CD14-positive monocyte (primary cell): ENCODE measurements at places on chromosomes 12 and 14.

GRCh38 chr12:105819549-105819948 lies 319.2 kb downstream of the NUAK1 start:
- no peak for DNase-seq

DNA sequence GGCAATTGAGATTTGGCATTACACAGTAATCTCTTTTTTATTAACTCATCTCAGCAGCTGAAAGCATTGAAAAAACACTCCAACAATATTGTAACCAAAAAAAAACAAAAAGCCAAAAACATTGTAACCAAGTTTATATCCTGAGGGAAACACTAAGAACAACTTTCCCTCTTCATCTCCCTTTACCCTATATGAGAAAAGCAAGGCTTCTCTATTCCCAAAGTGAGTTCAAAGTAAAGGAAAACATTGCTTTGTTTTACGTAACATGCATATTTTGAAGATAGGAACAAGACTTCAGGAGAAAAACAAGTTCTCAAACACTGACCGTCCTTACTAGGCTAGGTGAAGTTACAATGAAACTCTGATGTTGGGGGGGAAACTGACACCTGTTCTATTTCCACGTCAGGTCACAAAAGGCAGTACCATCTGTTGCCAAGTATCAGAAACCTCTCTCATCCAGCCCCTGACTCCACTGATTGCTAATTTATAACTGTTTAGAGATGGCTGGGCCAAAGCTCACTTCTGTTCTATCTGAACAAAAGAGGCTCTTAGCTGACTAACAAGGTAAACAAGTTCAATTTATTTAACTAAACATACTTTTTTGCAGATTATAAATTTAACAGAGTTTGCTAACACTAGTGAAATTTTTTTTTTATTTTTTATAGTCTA lies 67.9 kb upstream of the PLXNC1 start:
- DNase-seq, result no peak

DNA sequence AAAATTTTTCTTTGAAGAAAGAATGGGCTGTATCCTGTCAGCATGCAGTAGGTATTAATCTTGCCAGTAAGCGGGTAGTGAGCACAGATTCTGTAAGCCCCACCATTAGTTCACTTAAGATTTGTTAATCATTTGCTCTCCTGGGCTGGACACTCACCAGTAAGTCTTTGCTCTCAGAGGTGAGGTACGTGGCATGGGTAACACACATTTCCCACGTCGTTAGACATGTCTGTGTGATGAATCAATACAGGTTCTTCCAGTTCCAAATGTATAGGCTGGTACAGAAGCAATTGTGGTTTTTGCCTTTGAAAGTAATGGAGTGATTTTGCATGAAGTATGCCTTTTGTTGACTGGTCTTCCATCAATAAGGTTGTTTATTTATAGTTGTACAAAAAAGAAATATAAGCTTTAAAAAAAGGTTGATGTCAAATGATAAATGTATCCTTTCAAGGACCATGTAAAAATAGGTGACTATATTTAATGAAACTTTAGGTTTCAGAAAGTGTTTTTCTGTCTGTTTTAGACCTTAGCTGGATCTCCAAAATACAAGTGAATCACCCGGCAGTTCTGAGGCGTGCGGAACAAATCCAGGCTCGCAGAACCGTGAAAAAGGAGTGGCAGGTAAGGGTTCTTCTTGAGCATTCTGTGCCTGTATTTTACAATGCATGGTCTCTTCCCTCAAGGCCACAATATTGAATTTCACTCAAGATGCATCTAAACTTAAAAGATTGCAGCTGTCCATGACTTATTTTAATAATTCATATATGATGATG lies 45.5 kb downstream of the DERA start:
- DNase-seq, result no peak

- DNase-seq, result no peak
These were observed 56.0 kb downstream of the CLMN start for GRCh38 chr14:95263527-95264231.

GRCh38 chr14:35380794-35381193 lies 23.8 kb downstream of the NFKBIA start:
- DNase-seq, result no peak

DNA sequence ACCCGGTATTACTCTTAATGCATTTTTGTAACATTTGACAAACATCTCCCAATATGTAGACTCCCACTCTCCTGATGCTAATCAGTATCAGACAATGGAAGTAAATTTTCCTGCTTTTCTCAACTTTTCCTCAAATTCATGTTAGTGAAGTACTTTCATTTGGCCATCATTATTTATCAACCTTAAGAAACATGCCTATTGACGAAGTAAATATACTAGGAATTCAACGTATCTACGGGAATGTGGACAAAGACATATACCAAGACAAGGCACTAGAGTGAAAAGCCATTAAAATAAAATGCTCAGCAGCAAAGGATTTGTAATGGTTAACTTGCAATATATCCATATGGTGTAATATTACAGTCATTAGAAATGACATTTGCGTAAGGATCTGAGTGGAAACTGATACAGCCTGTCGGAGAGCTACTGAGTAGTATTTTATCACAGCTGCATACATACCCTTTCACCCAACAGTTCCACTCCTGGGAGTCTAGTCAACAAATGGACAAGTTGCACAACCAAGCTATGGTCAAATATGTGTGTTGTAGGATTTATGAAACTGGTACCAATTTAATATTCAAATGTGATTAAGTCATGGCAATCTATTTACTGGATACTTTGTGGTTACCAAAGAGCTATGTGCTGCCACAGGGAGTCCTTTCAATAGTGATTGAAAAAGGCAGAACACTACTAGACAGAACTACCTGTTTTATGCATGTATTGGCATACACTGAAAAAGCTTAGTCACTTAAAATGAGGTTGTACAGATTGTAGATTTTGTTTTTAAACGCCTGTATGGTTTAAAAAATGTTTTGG lies 26.5 kb downstream of the NUDT4 start:
- DNase-seq, result no peak

DNA sequence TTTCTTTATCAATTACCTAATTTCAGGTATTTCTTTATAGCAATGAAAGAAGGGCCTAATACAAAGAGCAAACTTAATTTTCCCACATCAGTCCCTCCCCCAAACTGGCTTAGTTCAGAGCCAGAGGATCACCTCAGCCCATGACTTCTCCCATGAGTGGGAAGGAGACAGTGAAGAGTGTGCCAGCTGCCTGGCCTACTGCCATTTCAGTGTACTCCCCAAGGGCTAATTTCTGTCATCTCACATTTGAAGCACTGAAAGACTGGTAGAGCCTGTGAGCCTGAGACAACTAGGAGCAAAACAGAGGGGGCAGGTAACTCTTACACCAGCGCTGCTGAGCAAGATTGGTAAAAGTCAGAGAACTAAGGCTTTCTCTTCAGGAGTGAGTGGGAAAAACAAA lies 29.1 kb upstream of the ADAM20 start:
- no peak for DNase-seq

DNA sequence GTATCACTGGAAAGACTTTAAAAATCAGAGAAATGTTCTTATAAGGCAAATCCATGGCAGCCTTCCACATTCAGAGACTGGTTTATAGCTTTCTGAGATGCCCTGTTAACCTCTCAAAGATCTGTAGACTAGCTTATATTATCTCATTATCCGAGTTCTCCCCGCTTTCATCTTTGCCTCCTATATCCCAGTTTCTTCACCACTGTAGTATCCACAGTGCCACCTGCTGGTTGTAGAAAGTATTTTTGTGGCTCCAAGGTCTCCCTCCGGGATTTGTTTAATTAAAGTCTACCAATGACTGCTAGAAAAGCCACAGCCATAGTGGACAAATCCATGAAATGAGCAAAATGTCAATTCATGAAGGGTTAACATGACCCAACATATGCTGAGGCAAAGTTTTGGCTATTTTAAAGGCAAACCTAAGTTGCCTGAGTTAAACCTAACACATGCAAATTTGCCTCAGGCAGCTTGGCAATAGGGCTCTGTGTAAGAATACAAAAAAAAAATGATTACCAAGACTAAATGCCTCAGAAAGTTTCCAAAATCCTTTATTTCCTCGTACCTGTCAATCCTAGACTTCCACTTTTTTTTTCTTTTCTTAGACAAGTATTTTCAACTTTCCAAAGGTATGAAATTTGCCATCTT lies 218.8 kb upstream of the BMP4 start:
- peak; percentile 0 for DNase-seq

DNA sequence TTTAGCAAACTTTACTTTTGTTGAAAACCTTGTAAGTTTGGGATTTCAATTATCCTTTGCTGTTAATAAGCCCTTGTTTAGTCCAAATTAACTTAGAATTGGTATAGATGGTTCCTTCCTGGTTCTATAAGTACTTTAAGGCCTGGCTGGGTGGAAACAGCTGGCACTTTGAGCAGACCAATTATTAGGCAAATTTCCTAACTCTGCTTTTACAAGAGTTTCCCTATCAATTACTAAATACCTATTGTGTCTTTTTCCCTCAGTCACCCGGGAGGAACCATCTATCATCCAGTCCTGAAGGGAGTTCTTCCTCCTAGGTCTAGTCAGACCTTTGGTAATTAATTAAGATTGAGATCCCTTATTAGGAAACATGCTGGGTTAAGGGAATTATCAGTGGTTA lies 138.0 kb downstream of the SLC38A6 start:
- DNase-seq, result no peak

- DNase-seq, result peak; percentile 58
These were observed 14.7 kb downstream of the GPR68 start for GRCh38 chr14:91229743-91230200.
